ENCODE measurements at places on chromosomes 2 and 18.

DNA sequence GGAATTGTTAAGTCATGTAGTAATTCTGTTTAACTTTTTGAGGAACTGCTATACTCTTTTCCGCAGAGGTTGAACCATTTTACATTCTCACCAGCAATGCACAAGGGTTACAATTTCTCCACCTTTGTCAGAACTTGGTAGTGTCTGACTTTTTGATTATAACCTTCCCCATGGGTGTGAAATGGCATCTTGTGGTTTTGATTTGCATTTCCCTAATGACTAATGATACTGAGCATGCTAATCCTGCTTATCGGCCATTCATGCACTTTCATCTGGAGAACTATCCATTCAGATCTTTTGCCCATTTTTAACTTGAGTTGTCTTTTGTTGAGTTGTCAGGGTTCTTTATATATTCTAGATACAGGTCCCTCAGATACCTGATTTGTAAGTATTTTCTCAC, 47.2 kb downstream of the CYB5A start:
- no peak for DNase-seq

DNA sequence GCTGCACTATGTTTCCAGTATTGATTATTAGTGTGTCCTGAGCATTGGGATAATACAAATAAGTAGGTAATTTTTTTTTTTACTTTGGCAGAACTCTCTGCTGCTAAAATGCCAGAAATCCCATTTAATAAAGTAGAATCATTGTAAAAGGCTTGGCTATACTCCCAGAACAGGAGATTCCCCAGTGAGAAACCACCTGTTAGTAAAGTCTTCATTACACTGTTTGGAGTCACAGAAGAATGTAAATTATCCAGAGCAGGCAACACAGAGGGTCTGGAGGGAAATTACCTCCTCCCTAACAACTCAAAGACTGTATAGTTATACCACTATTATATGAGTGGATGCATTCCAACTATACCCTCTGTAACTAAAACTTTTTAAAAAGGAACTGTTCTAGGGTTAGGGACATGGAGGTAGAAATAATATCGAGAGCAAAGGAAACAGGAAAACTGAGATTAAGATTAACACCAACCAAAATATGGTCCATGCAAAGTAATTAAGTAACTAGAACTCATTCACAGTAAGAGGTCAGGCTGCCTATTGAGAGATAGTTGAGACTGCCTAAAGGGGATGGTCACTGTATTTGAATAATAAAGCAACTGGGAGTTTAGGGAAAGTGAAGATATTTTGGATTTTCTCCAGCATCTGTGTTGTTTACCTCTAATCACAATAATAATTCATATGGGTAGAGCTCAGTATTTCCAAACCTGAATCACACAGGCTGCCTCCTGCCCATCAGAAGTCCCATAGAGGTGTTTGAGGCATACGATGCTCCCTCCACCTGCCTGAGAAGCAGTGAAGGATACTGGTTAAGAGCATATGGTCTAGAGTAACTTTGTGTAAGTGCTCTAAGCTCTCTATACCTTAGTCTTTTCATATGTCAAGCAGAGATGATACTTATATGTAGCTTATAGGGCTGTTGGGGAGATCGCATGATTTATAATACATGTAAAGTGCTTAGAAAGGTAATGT, 34.4 kb downstream of the MAP2 start:
- no peak for DNase-seq

DNA sequence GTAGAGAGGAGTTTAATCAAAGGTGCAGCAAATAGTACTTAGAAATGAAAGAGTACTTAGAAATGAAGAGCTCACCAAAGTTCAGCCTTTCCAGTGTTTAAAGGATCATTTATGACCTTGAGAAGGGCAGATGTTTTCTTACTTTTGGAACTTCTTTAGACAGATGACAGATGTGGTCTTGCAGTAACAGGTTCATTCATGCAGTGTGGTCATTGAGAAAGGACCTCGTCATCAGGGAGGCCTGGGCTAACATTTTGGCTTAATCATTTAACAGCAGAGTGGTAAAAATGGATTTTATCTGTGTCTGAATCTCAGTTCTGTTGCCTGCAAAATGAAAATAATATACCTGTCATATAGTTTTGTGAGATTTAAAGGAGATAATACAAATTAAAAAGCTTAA, 75.1 kb upstream of the NT5C1B start:
- no peak for DNase-seq

DNA sequence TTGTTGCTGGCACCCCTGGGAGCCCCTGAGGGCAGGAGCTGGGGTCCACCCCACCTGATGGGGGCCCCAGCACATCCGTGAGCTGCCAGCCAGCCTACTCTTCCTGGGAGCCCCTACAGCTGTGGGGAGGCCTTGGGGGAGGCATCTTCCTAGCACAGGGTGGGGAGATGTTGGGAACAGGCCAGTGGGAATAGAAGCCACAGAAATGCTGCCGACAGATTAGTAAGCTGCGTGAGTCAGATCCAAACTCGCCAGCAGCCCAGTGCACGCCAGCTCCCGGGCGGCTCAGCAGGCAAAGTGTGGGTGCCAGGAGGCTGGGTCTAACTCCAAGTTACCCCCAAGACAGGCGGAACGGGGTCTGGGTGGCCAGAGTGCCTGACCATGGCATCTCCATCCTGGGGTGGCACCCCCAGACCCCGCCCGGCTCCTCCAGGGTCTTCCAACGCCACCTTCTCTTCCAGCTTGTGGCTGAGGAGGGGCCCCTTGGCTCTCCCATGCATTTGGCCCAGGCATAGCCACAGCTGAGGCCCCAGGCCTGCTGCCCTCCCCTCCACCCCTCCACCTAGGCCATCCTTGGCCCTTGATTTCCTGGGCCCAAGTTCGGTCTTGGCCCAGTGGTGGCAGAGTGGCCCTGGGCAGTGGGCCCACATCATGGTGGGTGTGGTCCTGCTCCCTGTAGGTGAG, 15.3 kb downstream of the CROCC2 start:
- peak; percentile 0 for DNase-seq

DNA sequence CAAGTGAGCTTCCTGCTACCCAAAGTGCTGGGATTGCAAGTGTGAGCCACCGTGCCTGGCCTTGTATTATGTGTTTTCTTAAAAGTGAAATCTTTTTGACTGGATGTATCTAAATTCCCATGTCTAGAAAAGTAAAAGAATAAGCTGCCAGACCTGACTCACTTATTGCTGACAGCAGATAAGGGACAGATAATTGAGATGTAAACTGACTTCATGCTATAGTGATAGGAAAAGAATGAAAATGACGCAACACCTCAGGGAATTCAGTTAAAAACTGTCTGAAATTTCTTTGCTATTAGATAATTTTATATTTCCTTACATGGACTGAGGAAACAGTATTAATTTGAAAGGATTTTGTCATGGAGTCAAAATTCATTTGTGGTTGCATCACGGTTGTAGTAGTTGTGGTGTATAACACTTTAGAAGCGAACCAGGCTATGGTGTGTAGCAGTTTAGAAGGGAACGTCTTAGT, 19.4 kb downstream of the TTC27 start:
- DNase-seq: no peak

DNA sequence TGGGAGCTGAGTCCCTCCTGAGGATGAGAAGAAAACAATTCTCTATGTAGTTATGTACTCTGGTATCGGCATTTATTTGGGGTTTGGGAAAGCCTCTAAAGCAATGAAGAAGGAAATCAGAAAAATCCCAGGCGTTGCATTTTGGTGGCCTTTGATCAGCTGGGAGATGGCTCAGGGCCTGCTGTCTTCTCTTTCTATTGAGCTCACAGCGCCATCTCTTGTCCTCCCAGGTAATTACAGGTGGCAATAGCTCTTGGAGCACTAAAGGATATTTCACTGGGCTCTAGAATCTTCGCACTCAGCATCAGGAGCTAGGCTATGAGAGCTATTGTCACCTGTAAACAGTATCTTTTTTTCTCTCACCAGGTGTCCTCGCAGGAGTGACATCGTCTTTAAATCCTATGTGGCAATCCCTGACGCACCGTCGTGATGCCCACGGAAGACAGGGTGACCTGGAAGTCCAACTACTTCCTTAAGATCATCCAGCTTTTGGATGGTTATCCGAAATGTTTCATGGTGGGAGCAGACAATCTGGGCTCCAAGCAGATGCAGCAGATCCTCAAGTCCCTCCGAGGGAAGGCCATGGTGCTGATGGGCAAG, 76.1 kb upstream of the PMAIP1 start:
- no peak for DNase-seq

DNA sequence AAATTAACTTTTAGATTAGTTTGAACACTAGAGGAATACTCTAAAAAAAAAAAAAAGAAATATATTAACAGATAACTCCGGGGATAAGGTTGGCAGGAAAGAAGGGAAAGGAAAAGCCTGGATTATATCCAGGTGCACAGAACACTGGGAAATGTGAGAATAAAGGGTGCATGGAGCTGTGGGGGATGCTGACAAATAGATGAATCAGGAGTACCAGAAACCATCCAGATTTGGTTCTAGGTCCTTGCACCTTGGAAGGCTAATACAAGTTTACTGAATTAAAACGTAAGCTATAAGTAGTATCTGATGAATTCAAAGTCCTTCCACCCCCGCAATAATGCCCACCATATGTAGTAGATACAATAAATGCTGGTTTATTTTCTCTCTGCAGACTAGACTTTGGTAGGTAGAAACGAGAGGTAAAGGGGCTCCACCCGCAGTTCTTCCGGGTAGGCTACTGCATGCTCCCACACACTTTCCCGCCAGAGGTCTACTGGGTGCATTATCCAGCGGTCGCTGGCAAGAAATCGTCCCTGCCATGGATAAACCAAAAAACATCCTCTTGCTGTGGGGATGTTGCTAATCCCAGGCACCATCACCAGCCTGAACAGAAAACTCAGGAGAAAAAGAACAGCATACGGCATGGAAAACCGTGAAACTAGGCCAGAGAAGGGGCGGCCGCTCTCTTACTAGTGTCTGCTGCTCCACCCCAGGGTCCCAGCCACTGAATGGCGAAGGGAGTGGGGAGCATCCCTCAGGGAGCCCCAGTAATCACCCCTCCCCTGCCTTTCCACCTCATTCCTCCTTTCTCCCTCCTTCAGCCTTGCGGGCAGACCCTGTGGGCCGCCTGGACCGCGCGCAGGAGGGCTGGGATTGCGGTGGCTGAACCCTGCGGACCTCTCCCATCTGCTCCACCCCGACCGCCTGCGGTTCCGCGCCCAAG, 1.5 kb downstream of the CNRIP1 start:
- no peak for DNase-seq

GRCh38 chr2:24924266-24924665, 4.2 kb upstream of the ADCY3 start:
- DNase-seq: no peak

GRCh38 chr2:202169832-202170424, 68.5 kb downstream of the SUMO1 start:
- DNase-seq: no peak

DNA sequence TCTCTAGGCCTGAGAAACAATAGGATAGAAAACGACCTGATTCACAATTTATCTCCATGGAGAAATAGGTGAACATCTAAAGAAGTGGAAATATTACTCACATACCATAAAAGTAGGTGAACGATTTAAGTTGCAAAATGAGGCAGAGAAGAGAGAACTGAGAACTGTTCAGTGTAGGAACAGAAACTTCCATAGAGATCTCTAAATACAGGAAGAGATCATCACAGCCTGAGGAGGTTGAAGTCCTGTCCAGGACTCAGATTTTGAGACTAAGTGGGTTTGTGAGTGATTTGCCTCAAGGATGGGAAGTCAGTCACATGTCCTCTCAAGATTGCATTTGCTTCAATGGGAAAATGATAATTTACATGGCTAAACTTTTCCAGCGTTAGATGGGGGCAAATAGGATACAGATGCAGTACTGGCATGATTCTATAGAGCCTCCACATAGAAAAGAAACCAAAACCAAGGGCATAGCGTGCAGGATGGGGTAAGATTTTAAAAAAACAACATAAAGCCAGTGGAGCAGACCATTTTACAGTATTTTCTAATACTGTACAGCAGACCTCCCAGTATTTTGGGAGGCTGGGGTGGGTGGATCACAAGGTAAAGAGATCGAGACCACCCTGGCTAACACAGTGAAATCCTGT, 68.8 kb downstream of the MEP1B start:
- DNase-seq: no peak

DNA sequence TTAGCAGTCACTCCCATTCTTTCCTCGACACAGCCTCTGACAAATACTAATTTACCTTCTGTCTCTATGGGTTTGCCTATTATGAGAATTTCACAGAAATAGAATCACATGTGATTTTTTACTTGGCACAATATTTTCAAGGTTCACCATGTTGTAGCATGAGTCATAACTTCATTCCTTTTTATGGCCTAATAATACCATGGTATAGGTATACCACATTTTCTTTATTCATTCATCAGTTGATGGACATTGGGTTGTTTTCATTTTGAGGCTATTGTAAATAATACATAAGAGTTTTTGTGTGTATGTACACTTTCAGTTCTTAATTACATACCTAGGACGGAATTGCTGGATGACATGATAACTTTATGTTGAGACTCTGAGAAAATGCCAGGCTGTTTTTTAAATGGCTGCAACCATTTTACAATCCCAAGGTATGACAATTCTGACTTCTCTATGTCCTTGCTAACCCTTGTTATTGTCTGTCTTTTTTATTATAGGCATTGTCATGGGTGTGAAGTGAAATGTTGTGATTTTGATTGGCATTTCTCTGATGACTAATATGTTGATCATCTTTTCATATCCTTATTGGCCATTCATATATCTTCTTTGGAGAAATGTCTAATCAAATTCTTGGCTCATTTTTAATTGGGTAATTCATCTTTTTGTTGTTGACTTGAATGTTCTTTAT, 87.9 kb downstream of the IRS1 start:
- no peak for DNase-seq

DNA sequence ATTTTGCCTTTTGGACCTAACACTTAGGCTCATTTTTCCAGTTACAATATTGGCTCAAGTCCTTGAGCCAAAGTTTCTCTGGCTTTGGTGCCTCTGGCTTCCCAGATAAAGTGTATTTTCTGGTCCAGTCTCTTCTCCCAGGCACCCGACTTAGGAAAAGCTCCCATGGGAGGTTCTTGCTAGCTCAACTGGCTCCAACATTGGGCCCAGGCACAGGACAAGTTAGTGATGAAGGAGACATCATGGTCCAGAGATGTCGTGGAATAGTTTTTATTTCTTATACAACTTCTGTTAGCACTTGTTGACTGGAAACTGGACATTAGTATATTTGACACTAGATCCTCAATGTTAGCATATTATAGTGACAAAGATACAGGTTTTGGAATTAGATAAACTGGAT, 8.2 kb upstream of the ZEB2 start:
- DNase-seq: no peak

GRCh38 chr2:120938045-120938771, 202.5 kb downstream of the GLI2 start:
- no peak for DNase-seq

DNA sequence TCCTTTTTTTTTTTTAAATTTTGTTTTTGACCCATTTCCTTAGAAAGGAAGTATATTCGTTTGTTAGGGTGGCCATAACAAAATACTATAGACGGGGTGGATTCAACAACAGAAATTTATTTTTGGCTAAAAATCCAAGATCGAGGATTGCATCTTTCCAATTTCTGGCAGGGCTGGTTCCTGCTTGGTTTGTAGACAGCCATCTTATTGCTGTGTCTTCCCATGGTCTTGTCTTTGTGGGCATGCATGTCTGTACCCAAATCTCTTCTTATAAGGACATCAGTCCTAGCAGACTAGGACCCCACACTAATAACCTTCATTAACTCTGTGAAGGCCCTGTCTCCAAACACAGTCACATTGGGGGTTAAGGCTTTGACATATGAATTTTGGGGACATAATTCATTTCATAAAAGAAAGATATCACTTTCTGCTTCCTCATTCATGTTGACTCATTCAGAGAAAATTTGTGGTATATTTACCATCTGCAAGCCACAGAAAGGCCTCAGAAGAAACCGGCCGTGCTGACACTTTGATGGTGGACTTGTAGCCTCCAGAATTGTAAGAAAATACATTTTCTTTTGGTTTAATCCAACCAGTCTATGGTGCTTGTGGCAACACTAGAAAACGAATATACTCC, 262.1 kb downstream of the LPIN1 start:
- DNase-seq: no peak
